Posterior vena cava (tissue), 2 donors: ENCODE measurements at places on chromosomes 7 and 10. TPM values are rescaled to one million over a fixed set of nuclear protein-coding genes. Genes with fewer than 3 reads are reported as not detected.

- no peak for DNase-seq
Measured at GRCh38 chr10:67119651-67120050, 193.8 kb downstream of the LRRTM3 start.

GRCh38 chr7:19709249-19709578, 377 bp upstream of the POLR1F start:
- no peak for DNase-seq

DNA sequence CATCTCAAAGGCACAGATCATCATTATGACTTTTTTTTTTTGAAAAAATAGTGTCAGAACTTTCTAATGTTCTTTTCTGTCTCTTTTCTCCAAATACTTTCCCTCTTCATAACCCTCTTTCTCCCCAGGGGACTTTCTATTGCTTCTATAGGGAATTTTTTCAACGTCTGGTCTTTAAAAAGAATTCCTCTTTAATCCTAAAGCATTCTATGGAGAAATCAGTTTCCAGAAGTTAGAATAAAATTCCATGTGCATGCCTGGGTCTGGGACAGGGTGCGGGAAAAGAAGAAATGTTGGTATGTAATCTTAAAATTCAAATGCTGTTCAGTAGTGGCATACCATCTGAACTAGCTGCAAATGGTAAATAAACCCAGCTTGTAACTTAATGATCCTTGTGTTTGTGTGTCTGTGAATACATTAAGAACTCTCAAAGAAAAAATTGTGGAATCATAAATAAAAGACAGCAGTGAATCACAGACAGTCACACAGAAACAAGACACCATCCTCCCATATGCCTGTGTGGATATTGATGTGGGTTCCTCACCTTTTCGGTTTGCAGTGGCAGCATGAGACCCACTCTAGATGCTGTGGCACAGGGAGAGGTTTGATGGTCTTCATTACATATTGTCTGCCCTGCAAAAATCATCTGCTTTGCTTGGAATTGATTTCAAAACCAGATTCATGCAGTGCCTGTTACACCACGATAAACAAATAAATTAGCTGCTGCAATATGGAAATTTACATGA, 374.7 kb upstream of the NRP1 start:
- DNase-seq = no peak

GRCh38 chr10:110513949-110514348, 16.2 kb downstream of the DUSP5 start:
- no peak for DNase-seq

DNA sequence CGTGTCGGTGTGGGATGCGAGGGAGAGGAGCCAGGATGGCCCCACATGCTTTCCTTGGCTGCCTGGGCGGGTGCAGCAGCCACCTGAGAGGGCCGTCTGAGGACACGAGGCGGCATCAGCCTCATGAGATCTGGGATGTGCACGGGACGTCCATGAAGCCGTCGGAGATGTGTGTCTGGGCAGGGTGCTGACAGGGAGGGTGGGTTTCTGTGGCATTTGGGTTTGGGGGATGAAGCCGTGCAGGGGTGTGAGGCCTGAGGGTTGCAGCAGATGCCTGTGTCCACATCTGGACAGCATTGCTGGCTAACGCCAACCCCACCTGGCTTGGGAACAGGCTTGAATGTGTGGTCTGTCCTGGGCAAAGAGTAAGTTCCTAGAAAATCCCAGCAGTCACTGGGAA, 179.5 kb downstream of the DNAJB6 start:
- peak; percentile 64 for DNase-seq

DNA sequence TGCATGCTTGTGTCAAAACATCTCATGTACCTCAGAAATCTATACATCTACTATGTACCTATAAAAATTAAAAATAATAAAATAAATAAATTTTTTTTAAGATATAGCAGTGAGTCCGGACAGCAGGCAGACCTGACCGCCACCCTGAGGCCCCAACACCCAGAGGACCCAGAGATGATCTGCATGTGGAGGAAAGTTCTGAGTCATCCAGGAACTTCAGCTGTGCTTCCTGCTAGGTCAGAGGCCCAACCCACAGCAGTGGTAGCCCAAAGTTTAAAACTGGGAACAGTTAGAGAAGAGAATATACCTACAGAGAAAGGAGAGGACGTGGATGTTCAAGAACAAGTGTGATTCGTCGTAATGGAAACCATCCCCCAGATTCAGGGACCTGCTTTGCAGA, 683.7 kb upstream of the NRP1 start:
- DNase-seq = no peak

DNA sequence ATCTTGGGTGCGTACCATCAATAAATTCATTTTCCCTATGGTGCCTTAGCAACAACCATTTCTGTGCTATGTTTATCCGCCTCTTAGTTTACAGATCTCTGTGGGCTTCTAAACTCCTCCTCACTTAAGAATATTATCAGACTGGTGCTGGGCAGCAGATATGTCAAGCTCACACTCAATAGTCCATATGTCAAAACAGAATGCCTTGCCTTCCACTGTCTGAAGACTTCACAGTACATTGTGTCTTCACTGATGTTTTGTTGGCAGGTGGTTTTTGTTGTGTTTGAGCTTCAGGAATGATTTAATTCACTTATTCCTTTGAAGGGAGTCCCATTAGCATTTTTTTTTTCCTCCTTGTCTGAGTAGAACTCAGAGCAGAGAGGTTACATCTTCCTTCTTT, 419.6 kb downstream of the DNAJB9 start:
- no peak for DNase-seq

DNA sequence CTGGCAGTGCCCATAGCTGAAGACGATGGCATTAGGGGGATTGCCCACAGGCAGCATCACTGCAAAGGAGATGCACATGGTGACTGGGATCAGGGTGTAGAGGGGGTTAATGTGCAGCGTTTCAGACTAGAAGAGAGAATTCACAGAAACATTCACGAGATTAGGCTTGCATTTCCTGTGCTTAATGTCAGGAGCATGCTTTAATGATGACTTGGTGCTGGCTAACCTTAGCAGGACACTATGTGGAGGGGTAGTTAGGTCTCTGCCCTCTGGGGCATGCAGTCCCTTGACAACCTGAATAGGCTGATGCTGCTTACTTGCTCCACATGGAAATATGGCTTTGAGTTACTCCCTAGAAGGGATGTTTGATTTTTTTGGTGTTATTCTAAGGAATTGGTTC, 21.8 kb downstream of the STMP1 start:
- DNase-seq = no peak

DNA sequence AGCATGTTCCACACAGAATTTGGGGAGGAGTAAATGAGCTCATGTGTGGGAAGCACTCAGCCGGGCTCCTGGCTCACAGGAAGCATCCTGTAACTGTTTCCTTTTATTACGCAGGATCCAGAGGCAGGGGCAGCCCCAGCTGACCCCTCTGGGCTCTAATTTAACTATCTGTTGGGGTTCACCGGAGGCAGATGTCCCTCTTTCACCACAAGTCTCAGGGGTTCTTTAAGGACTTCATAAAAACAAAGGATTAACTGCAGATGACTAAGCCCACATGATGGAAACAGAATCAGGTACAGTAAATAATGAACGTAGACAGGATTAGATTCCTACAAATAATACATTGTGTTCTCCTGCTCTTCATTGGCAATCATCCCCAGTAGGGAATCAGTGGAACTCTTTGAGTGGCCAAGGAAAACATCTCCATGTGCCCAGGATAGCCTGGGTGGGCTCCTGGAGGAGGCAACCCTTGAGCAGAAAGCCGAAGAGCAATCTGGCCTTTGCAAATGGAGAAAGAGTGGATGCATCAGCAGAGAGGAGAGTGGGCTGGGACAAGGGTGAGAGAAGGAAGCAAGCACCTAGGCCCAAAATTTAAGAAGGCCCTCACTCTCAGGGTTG, 24.6 kb downstream of the TBXAS1 start:
- DNase-seq = no peak

DNA sequence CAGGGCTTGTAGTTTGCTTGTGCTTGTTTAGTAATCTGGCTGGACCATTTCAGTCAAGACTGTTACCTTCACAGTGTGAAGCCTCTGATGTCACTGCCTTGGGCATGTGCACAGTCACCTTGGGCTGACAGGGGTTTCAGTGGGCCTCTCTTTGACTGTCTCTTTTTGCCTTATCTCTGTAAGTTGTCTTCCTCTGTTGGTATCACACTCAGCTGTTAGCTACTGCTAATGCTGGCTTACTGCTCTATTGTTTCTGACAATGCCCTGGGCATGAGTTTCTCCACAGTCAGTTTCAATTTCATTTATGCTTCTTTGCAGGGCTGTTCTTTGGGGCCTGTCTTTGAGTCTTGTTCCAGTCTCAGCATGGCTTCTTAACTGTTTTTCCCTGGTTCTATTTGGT, 201.9 kb upstream of the SHH start:
- no peak for DNase-seq

- no peak for DNase-seq
Measured at GRCh38 chr10:117743509-117743908, 201.0 kb downstream of the EMX2 start.

- DNase-seq = no peak
Measured at GRCh38 chr7:8783229-8783628, 349.8 kb downstream of the NXPH1 start.

GRCh38 chr7:141322383-141322782, 228.8 kb upstream of the AGK start:
- DNase-seq = no peak

DNA sequence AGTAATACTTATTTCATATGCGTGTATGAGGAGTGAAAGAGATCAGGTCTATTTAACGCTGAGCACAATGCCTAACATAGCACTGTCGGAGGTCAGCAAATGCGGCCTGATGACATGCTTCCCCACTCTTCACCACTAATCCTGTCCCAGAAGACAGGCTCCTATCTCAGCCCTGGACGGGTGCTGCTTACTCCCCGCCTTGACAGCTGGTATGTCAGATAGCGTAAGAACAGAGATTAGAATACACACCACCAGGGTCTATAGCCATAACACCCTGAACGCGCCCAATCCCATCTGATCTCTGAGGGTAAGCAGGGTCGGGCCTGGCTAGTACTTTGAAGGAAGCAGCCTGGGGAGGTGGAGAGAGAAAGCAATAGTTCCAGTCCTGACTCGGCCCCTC, 32.3 kb upstream of the TM9SF3 start:
- no peak for DNase-seq

GRCh38 chr10:15254808-15255648, 86.5 kb upstream of the NMT2 start:
- DNase-seq = no peak

DNA sequence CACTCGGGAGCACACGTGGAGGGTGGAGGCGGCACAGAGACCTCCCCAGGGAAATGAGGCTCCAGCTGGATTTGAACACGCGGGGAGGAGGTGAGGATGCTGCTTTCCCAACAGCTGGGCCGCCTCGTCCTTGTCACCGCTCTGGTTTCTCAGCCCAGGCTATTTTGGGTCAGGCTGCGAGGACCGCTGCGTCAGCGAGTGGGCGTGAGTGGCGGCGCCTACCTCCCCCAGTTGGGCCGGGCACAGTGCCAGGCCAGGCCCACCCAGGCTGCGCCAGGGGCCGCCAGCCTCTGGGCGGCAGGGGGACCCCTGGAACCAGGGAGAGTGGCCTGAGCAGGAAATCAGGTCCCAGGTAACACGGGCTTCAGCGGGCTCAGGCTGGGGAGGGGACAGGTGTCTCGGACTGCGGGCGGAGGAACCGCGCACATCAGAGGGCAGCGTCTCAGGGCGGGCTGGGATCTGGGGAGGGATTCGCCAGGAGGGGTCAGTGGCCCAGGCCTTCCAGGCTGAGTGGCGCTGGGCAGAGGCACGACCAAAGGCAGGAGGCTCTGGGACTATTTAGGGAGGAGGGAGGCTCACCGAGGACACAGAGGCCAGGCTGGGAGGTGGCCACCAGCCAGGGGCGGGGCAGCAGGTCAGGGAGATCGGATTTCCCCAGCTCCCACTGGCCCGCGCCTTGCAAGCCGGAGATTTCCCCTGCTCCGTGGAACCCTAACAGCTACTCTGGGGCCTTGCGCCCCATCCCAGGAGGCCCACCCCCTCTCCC, 125.2 kb upstream of the RET start:
- DNase-seq = peak; percentile 76

DNA sequence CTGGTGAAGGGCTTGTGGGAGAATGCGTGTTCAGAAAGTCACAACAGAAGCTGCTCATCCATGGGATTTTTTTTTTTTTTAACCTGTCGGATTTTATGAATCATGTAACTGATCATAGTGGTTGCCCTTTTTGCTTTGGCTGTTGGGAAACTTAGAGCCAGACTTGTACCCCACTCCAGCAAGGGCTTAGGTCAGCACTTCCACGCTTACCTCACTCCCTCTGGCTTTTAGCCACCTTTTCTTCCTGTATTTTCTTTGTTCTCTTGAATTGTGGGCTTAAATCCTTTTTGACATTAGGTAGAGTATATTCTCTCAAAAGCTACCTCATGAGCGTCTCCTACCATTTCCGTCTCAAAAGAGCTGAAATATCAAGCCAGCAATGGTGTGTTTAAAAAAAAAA, 113.6 kb upstream of the BTBD16 start:
- no peak for DNase-seq

- no peak for DNase-seq
Measured at GRCh38 chr10:30967650-30968410, 63.8 kb downstream of the ZNF438 start.

- DNase-seq = no peak
Measured at GRCh38 chr10:50336140-50336539, 84.8 kb upstream of the ASAH2 start.

DNA sequence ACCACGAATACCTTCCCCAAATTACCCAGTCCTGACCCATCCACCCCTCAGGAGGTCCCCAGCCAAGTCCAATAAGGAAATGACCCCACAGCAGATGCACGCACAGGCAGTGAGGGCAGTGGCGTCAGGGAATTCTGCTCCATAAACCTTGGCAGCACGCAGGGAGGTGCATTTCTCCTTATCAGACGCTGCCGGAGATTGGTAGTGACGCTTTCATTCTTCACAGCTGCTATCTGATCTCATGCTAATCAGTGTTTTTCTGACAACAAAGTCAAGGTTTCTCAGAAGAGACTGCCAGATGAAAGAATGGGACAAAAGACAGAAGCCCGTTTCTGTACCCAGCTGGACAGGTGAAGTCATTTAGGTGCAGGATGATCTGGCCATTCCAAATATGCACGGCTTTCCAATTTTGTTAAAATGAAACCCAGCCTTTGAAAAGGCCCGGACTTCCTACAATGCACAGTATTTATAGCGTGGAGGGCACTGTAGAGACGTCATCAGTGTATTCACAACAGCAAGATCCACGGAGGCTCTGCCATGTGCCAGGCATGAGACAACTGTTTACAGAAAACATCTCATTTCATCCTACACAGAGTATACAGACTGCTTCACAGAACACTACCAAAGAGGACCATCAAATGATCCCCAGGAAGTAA, 35.3 kb downstream of the DIP2C start:
- DNase-seq = peak; percentile 62

Gene PARD3
- total RNA-seq = 28.8 TPM

Gene TMEM178B
- 1.2 TPM for total RNA-seq

Gene NAPEPLD
- 9.6 TPM for total RNA-seq

Gene INHBA
- 73.0 TPM for total RNA-seq

Gene ELFN1
- 1.2 TPM for total RNA-seq

Gene LGI1
- total RNA-seq = 2.6 TPM

Gene TCAF2
- total RNA-seq = 1.7 TPM

Gene EN2
- total RNA-seq = 0.14 TPM

Gene OR2A5
- not detected for total RNA-seq

Gene PTN
- total RNA-seq = 4.0 TPM

Gene IGF2BP3
- total RNA-seq = 0.48 TPM

Gene BRAT1
- total RNA-seq = 17.2 TPM

Gene RFC2
- total RNA-seq = 12.8 TPM

Gene GSTK1
- 94.5 TPM for total RNA-seq

Gene OPN4
- not detected for total RNA-seq

Gene TWIST1
- total RNA-seq = 5.0 TPM
